ENCODE measurements at places on chromosomes 3 and 15.

- DNase-seq, result no peak
Measured at GRCh38 chr3:2274526-2274925, 175.9 kb downstream of the CNTN4 start.

DNA sequence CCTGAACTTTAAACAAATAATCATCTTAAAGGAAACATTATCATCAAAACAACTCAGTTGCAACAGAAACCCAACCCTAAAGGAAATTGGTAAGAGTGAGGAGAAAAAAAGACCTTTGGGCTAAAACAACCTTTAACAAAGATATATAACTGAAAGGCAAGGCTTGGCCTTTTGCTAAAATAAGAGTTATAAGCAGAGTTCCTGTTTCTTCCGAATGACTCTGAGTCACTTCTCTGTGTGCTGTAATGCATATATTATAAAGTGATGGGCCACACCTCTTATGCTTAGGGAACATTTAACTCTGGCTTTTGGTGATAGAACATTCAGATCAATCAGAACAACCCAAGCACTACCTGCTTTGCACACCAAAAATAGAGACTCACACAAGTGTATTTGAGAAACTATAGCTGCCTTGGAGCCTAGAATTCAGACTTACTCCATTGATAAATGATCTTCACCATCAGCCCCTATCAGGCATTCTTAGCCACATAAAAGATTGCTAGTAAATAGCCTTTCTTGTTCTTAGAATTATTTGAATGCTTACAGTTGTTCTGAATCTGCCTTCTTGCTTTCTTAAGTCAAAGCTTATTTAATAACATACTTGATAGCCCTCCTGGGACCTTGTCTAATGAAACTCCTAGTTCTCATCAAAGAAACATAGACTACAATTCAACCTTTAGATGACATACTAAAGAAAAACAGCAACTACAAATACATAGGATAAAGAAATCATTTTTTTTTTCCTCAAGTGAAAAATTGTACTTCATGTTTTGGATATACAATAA lies 294.2 kb upstream of the SEMA6D start:
- DNase-seq, result no peak

GRCh38 chr3:128433837-128434165 lies 32.9 kb downstream of the DNAJB8 start:
- DNase-seq, result no peak

GRCh38 chr3:160099834-160100233 lies 111.2 kb downstream of the IL12A start:
- no peak for DNase-seq

- no peak for DNase-seq
Measured at GRCh38 chr15:101127506-101128076, 124.3 kb downstream of the CHSY1 start.

All from nucleus accumbens (tissue), 56 donors.